Trophoblast cell (in vitro differentiated cells and primary cell): ENCODE measurements at places on chromosomes 1 and 21.

DNA sequence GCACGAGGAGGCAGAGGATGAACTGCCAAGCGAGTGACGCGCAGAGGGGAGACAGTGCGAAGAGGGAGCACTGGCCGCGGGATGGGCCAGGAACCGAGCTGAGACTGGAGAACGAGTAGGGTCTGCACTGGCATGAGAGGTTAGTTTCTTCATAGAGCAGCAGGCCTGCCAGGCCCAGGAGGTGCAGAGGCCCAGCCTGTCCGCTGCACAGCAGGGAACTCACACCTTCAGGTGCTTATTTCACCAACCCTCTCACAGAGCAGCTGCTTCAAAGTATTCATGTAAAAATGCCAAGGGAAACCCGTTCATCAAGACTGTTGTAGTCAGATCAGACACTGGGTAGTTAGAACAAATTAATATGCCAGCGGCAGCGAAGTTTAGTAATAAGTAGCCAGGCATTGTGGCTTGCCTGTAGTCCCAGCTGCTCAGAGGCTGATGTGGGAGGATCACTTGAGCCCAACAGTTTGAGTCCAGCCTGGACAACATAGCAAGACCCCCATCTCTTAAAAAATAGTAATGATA is 144.5 kb downstream of the SLC45A1 start:
- no peak for DNase-seq

- DNase-seq = no peak
Observed at GRCh38 chr1:213296558-213296957, 245.5 kb downstream of the RPS6KC1 start.

DNA sequence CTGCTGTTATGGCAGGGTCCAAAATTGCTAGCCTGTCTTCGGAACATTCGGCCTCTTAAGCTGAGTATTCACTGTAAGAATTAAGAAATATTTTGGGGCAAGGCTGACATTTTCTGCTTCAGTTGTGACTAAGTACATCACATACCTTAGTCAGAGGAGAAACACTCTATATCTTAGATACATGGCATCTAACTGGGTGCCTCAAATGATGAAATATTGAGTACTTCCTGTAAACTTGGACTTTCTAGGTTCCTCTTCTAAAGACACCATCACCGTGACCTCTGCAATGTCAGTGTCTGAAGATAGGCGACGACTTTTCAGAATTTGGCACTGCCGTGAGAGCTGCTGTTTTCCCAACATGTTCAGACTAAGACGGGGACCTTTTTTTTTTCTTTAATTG is 65.6 kb downstream of the PCBP3 start:
- no peak for DNase-seq

DNA sequence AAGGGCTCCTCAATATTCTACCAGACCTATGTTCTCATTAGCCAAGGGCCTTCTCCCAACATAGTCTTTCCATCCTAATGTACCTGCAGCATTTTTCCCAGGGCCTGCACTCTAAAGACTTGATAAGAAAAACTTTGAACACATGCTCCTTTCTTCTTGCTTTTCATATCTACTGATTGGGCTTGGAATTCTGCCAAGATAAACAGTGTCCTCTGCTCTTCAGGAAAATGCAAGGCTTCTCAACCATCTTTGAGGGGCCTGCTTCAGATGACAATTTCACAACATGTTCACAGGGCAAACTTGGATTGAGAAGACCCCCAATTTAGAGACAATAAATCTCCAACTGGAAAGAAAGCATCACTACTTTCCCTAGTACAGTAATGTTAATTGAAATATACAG is 25.8 kb upstream of the PPT1 start:
- DNase-seq = no peak

DNA sequence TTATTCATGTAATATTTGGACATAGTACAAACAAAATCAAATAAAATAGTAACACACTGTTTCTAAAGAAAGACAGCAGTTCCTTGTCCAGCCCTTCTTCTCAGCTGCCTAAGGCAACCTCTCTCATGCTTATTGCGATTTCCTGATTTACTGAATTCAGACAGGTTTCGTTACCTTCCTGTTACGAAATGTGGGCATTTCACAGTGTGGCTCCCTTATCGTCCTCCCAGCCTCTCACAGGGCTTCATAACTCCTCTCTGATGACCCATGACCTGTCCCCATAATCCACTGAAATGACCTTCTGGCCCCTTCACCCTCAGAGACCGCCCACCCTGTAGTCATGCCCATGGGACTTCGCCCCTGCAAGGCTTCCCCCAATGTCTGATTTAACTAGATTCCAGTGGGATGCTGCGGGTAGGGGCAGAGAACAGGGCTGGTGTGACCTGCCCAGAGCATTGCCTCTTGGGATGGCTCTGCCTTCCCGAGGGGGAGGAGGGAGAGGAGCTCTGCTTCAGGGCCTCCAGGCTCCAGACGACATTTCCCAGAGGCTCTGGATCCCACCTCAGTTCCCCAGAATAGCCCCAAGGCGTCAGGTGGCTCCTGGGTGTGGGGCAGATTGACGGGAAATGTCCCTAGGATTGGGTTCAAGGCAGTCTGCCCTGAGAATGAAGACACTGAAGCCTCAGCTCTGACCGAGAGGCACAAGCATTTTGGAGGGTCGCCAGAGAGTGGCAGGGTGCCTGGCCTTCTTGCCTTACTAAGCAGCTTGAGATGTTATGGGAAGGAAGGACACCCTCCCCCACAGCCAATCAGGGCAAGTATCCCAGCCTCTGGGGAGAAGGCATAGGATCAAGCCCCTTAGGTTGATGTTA is 20.6 kb downstream of the PADI2 start:
- peak; percentile 89 for DNase-seq

DNA sequence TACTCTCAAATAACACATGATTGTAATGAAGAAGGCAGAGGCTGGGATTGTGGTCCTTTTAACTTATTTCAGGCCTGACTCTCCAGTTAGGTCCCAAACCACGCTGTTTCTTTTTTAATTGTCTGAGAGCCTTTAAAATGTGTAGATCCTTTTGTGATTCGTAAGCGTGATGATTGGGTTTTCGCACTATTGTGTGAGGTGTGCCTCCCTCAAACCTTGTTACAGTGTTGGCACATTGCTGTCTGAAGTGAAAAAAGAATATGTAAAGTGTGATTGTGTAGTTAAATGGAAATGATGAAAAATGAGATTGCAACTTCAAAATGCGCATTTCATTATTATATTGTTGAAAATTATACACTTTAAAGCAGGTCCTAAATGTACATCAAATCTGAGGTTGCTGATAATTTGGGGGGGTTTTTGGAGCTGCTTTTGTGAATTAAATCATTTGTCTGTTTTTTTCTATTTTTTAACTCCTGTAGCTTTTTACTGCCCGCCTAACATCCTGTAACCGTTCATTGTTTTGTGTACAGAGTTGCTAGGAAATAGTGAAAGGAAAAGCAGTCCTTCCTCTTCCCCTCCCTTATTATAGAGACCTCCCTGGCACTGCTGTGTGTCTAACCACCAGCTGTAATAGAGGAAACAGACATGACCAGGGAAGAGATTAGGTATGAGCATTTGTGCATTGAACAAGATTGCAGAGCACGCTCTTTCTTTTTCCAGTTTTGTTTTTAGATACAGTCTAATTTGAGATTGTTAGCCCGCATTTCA is 43.3 kb downstream of the IARS2 start:
- no peak for DNase-seq

DNA sequence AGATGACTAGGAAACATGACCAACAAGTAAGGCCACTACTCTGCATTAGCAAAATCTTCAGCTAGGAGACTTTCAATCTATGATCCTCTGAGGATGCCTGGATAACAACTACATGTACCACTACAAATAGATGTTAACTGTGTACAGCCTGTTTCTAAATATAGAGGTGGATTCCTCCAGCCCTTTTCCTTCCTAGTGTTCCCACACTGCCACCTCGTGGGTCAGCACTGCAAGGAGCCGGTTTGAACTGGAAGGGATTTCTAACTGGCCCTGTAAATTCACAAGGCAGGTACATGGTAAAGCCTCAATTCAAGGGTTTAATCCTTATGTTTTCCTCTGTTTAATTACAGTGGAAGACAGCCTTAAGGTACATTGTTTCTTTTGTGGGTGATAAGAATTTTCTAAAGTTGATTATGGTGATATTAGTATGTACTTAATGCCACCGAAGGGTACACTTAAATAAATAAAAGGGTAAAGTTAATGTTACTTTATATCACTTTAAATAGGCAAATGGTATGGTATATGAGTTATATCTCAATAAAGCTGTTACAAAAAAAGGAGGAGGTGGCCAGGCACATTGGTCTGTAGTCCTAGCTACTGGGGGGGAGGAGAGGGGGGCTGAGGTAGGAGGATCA is 14.4 kb downstream of the SMYD3 start:
- peak; percentile 29 for DNase-seq

DNA sequence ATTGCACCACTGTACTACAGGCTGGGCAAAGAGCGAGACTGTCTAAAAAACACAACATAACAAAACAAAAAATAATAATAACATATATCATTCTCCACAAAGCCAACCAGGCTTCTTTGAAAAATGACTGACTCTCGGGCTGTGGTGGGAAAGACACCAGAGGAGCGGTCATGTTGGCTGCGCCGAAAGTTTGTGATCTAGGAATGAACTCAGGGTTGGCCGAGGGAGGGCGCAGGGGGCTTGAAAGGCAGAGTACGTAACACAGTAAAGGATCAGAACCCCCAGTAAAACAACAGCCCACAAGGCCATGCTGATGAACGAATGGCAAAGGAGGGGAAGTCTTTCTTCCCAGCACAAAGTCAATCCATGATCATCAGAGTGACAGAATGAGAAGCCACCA is 4.7 kb downstream of the SLC35E2B start:
- DNase-seq = no peak

DNA sequence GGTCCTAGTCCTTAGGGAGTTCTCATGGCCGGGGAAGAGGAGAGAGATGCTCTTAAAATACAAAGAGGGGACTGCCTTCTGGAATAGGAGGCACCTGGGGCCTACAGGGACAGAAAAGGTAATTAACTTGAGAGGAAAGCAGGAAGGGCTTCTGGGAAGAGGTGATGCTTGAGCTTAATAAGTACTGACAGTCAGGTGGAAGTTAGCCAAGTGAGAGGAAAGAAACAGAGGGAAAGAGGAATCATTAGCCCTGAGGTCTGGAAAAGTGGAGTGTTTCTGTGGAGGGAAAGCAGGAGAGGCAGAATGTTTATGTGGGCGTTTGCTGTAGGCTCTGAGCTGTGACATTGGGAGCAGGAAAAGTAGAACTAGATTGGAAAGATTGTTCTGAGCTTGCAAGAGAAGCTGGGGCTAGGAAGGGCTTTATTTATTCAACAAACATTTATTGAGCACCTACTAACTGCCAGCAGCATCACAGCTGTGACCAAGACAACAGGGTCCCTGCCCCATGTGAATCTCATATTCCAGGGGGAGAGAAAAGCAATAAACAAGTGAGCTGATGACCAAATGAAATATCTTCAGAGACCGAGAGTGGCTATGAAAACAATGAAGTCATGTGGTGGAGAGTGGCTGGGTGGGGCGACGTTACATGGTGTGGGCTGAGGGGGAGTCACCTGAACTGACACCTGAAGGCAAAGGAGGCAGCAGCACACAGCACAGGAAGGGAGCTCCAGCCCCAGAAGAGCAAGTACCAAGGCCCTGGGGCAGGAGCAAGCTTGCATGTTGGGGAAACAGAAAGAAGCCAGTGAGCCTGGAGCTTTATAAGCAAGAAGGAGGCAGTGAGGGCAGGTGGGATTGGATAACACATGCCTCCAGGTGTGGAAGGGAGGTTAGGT is 4.4 kb upstream of the FNDC5 start:
- no peak for DNase-seq

DNA sequence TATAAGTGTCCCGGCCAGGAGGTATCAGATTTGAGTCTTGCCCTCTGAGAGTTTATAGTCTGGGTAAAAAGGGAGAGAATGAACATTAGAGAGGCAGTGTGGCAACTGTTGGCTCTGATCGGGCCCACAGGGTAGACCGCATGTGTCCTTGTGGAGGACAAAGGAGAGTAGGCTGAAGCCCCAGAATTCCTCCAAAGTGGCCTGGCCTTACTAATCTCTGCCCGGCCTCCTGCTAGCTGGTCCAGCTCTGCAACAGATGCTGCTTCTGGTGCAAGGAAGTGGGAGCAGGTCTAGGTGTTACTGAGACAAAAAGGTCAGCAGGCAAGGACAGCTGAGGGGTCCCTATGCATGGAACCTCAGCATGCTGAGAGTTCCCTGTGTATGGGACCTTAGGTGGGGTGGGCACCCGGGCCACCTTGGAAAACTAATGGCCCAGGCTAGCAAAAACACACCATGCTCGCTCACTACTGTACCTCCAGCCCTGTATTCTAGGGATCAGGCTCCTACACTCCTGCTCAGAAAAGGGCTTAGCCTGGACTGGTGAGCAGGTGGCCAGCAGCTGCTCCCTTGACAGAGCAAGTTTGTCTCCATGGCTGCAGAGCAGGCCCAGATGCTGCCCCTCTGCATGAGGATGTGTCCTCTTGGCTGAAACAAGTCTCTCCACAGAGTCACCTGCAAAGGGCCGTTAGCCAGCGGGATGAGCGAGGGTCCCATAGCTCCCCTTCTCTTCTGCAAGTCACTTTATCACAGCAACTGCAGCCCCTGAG is 30.3 kb upstream of the RGS16 start:
- DNase-seq = no peak

DNA sequence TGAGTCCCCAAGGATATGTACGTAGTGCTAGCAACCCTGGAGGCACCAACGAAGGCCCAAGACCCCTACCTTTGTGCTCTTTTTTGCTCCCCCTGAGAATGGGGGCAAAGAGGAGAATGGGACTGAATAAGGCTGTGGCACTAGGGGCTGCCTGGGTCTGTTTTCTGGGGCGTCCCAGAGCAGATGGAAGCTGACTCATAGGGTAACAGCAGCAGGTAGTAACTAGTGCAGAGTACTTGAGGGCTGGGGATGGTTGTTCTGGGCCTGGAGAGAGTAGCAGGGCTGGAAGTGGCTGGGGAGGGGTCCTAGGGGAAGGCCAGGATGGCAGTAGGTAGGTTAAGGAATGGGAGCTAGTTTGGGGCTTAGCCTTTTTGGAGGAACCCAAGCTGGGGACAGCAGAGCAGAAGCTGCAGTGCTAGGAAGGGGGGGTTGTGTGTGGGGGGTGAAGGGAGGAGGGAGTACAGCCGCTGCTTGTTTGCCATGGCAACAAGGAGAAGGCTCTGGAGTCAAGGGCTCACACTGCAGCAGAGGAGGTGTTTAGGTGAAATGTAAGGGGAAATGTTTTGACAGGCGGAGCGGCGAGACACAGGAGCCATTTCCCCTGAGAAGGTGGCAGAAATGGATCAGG is 1.8 kb downstream of the NCDN start:
- no peak for DNase-seq

GRCh38 chr1:1853593-1854257 is 37.2 kb downstream of the GNB1 start:
- no peak for DNase-seq

- peak; percentile 2 for DNase-seq
Observed at GRCh38 chr1:235441159-235441685, 63.0 kb downstream of the B3GALNT2 start.

DNA sequence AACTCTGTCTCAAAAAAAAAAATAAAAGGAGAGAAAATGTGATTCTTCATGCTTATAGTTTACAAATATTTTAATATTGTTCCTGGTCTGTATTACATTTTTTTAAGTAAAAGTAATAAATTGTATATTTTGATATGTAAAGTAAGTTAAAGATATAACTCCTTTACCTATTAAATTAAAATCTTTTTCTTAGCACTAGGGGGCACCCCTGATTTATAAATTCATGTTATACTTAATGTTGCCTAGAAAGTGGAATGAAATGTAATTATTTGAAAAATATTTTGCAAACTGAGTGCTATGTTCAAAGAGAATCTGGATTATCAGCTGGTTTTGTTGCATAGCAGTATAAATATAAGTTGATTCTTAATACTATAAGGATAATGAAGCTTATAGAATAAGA is 49.2 kb downstream of the RALGPS2 start:
- no peak for DNase-seq

- no peak for DNase-seq
Observed at GRCh38 chr1:29651246-29651645, 414.9 kb downstream of the PTPRU start.
